ENCODE measurements at places on chromosomes 5 and 9. TPM values are rescaled to one million over a fixed set of nuclear protein-coding genes. Genes with fewer than 3 reads are reported as not detected.

DNM1 gene
- 23.2 TPM for total RNA-seq

AMBP gene
- not detected for total RNA-seq

CACNA1B gene
- 0.13 TPM for total RNA-seq

AIF1L gene
- total RNA-seq = 0.08 TPM

HTR4 gene
- not detected for total RNA-seq

SOX30 gene
- total RNA-seq = not detected

KCNMB1 gene
- total RNA-seq = not detected

CXXC5 gene
- total RNA-seq = 20.5 TPM

LRRTM2 gene
- total RNA-seq = 0.48 TPM

NOXA1 gene
- 0.26 TPM for total RNA-seq

SPATA9 gene
- total RNA-seq = not detected

IQGAP2 gene
- 1.4 TPM for total RNA-seq

ECM2 gene
- 2.2 TPM for total RNA-seq

BARX1 gene
- total RNA-seq = not detected

LRRC14B gene
- total RNA-seq = not detected

WNT8A gene
- not detected for total RNA-seq

PPP2R2B gene
- not detected for total RNA-seq

GZMA gene
- total RNA-seq = not detected

SHISAL2B gene
- total RNA-seq = not detected

FRRS1L gene
- total RNA-seq = 0.13 TPM

APBA1 gene
- 1.1 TPM for total RNA-seq

All from epithelial cell of alveolus of lung (primary cell).